Occipital lobe (tissue), 3 donors: ENCODE measurements at places on chromosomes 1 and 21.
A peak's percentile ranks its signal among the peaks of the same experiment; 100 is the strongest.

DNA sequence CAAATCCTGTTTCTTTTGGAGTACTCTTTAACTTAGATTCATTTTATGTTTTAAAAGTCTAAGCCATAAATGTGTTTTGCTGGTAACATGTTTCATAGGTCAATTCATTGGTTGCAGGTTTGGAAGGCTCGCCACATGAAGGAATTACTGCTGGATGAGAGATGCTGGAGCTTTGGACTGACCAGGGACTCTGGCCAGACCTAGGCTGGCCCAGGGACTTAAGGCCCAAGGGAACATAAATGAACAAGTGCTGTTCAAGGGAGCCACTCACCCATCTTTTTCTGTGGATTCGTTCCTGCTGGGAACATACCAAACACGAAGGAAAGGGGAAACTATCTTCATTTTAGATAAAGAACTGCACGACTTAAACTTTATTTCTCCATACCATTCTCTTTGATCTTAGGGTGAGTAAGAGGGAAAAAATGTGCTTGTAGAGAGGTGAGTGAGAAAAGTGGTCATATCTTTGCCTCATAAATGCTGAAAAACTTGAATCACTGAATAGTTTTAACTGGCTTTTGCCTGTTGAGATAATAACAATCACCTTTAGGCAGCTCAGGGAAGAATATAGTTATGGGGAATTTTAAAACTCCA, 15.3 kb upstream of the SHCBP1L start:
- no peak for DNase-seq

DNA sequence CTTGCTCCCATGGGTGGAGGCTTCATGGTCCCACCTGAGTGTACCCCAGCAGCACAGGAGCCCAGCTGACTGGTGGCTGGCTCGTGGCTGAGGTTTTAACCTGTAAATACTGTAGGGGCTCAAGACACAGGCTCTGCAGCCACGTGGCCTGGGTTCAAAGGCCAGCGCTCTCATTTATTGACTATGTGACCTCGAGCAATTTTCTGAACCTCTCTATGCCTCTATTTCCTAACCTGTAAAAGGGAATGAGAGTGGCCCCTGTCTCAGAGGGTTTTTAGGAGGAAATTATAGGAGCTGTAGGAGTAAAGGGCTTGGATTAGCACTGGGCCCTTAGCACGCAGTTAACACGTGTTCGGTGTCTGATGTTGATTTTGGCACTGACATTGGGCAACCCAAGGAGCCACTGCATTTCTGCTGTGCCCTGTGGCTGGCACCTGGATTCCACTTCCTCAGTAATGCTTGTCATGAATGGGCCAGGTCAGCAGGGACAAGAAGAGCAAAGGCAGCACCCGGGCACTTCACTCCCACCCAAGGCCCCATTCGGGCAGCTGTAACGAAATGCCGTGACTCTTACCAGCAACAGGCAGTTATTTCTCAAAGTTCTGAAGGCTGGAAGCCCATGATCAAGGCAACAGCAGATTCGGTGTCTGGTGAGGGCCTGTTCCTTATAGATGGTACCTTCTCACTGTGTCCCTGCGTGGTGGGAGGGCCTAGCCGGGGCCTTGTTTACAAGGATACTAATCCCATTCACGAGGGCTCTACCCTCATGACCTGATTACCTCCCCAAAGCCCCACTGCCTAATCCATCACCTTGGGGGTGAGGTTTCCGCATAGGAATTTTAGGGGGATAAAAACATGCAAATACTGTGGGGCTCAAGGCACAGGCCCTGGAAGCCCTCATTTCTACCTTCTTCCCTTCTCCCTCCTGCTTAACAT, 25.2 kb downstream of the ARHGEF10L start:
- no peak for DNase-seq

GRCh38 chr1:105101261-105101660, 1351.6 kb downstream of the AMY1C start:
- no peak for DNase-seq

GRCh38 chr1:111878649-111879048, 110.8 kb downstream of the KCND3 start:
- DNase-seq = no peak

DNA sequence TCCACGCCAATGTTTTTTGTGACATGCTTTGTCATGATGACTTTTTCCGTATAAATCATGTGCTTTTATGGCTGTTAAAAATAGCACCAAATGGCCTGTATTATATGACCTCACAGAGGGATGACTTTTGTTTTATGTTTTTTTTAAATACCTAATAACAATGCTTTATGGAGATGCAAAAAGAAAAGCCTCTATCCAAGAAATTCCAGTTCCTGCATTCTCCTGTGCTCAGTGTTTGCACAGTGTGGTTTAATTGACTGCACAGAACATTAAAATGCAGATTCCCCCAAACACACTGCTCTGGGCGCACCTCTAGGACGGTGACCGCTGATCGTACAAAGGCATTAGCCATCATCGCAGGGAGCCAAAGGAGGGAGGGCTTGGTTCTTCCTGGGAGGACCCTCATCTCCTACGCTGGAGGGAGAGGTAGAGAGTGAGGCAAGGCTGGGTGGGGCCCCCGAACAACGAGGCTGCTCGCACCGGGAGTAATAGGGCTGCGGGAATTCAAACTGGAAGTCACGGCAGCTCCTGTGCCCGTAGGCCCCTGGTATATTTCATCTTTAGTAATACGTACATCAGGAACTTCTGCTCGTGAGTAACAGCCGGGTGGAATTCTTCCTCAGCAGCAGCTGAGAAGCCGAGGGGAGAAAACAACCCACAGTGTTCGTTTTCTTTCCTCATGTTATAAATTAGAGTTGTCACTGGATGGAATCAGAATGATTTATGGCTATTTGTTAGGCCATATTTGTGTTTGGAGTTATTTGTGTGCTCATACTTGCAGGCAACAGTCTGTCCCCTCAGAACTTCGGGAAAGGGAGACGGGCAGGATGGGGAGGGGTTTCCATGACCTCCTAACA, 465.6 kb downstream of the CAMTA1 start:
- no peak for DNase-seq

- peak; percentile 4 for DNase-seq
Observed at GRCh38 chr1:158285756-158286241, 3.9 kb upstream of the CD1C start.

DNA sequence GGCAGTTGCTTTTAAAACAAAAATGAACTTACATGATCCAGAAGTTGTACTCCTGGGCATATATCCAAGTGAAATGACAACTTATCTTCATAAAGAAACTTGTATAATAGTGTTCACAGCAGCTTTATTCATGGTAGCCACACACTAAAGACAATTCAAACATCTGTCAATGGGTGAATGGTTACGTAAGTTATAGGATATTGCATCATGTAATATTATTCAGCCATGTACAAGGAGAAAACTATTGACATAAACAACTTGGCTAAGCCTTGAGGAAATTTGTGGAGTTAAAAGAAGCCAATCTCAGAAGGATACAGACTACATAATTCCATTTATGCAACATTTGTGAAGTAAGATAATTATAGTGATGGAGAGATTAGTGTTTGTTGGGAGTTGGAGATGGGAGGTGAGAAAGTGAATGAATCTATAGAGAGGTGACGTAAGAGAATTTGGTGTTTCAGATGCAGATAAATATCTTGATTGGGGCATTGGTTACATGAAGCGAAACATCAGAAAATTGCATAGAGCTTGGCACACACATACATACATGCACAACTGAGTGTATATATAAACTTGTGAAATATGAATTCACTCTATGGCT, 49.9 kb upstream of the GRIK1 start:
- no peak for DNase-seq

DNA sequence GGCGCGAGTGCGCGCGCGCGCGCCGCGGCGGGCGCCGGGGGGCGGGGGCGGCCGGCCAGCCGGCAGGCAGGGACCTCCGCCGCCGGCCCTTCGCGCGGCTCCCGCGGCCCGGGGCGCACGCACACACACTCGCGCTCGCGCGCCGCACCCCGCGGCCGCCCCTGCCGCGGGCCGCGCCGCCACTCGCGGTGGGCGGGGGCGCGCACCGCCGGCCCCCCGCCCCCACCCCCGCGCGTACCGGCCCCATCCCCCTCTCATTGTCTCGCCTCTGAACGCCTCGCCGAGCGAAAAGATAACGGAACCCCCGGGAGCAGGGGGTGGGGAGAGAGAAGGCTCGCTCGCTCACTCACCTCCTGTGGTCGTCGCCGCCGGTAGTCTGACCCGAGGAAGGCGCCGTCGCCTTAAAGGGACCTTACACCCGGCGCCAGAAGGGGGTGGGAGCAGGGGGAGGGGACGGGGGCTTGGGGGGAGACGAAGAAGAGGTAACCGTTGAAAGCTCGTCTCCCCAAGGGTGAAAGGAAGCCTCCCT, 428 bp downstream of the POGZ start:
- DNase-seq = no peak

- DNase-seq = no peak
Observed at GRCh38 chr1:30689901-30690645, 33.3 kb downstream of the MATN1 start.

DNA sequence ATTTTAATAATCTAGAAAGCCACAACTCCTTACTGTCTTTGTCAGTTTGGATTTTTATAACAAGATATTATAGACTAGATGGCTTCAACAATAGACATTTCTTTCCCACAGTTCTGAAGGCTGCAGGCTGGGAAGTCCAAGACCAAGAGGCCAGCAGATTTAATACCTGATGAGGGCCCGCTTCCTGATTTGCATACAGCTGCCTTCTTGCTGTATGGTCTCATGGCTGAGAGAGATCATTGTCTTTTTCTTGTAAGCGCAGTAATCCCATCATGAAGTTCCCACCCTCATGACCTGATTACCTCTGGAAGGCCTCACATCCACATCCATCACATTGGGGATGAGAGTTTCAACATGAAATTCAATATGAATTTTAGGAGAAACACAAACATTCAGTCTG, 9.8 kb downstream of the RPS6KC1 start:
- DNase-seq = no peak

- no peak for DNase-seq
Observed at GRCh38 chr1:90346757-90347156, 351.8 kb downstream of the ZNF326 start.

GRCh38 chr1:99193431-99193830, 70.9 kb upstream of the PLPPR4 start:
- no peak for DNase-seq

DNA sequence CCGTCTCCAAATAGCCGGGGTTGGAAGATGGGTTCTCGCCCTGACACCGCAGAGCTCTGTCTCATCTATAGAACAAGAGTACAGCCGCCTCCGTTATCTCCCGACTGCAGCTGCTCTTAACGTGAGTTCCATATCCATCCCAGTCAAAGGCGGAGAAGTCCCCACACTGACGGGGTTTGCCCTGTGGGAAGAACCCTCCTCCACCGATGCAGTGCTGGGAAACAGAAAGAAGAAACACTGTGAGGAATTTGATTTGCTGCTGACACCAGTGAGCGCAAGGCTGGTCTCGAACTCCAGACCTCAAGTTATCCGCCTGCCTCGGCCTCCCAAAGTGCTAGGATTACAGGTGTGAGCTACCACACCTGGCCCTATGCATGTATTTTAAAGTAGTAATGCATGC, 9.5 kb downstream of the ITLN2 start:
- DNase-seq = no peak

DNA sequence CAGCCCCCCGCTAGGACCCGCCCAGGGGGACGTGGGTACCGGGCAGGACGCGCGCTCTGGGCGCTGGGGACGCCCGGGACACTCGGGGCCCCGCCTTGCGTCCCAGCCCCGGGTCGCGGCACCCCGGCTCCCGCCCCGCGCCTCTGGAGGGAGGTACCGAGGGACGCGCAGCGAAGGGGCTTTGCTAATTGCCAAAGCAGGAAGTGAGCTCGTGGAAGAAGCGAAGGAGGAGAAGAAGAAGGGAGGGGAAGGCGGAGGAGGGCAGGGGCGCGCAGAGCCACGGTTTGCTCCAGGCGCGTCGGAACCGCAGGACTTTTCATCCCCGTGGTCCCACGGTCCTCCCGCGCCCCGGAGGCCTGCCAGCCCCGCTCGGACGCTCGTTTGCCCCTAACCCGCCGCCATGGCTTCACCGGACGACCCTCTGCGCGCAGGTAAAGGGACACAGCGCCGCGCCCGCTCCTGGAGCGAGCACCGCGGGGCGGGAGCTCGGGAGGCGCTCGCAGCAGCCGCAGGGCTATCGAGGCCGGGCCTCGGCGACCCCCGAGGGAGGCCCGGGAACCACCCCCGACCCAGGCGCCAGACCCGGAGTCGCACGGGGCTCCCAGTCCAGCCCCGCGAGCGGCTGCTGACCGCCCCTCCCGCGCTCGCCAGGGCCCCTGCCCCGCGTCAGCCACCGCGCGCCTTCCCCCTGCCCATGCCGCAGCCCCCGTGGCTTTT, 1.3 kb downstream of the EDARADD start:
- DNase-seq = no peak

DNA sequence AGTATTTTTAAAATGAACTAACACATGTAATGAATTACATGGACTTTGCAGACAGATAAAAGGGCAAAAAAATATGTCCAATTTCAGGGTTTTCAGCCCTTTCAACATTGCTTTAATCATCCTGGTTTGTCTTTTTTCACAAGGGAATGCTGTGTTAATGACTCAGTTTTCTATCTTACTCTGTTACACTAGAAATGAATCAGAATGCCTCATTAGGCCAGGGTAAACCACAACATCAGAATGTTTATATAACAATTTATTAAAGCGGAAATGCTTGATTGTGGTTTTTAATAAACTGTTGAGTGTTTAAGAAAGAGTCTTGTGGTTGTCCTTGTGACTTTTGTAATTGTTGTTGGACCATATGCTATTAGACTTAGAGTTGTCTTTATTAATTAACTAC, 13.5 kb downstream of the GORAB start:
- no peak for DNase-seq

GRCh38 chr21:44700101-44701022, 3.4 kb downstream of the KRTAP10-12 start:
- no peak for DNase-seq

DNA sequence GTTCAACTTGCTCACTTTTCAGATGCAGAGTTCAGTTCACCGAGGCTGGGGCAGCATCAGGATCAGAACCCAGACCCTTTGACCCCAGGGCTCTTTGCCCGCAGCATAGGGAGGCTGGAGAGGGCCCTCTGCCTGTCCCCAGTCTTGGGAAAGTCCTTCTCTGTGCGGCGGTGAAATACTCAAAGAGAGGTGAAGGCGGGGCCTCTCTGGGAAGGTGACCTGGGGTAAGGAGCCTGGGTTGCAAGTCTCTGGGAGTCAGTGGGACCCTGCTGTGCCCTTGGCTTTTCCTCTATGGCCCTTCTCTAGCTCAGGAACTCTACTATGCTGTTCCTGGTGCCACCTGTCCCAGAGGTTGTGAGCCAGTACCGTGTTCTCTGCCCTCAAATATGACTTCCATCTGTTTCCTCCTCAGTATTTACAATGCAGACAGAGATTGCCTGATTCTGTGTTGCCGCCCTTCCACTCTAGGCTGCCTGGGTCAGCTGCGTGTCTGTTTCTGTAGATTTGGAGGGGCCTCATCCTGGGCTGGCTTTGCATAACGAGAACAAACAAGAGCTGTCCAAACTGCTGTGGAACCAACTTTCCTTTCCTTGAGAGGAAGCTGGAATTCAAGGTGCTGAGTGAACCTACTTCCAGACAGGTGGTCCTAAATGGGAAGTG, 18.7 kb upstream of the ZBTB21 start:
- DNase-seq = no peak
